ENCODE measurements at places on chromosomes 4 and X.

DNA sequence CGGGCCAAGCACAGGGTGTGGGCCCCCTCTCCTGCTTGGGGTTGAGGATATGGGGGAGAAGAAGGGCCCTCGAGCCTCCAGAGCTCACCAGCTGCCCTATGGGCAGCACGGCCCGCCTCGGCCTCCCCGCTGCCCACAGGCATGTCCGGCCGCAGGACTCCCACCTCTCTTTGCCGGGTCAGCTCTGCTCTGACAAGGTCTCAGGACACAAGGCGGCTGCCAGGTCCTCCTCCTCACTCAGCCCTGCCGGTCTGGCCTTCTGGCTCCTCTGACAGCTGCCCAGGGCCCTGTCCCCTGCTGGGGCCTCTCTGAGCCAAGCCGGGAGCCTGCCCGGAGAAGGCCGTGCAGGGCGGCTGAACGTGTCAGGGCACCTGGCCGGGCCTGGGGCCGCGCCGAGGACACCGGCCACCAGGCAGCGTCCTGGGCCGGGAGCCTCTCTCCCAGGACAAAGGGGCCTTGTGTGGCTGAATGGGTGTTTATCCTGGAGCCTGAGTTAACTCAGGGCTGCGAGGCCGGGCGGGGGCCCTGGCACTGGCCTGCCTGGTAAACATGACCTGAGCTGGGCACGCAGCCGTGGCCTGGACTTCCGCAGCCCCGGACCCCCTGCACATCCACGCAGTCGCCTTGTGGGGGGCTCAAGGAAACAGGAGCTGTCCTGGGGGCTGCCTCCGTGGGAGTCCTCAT is 25.7 kb downstream of the TACC3 start:
- no peak for DNase-seq

GRCh38 chr4:22524895-22525294 is 9.0 kb upstream of the ADGRA3 start:
- no peak for DNase-seq

GRCh38 chrX:2547736-2548135 is 47.0 kb upstream of the DHRSX start:
- no peak for DNase-seq

DNA sequence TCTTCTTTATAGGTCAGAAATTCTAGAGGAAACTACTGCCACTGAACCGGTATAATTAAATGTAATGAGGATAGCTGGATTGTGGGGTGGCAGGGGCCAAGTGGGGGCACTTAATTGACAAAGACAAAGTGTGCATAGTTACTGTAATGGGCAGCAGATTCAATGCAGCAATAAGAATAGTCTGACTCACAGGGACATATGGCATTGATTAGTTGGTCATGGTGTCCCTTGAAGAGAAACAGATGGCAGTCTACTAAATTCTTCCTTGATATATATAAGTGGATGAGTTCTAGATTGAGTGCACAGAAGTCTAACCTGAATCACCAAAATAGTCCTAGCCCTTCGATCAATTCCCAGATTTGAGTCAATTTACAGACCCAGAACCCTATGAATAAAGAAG is 31.6 kb downstream of the ETDC start:
- DNase-seq = no peak

GRCh38 chr4:48854395-48854683 is 23.5 kb downstream of the OCIAD1 start:
- DNase-seq = no peak

DNA sequence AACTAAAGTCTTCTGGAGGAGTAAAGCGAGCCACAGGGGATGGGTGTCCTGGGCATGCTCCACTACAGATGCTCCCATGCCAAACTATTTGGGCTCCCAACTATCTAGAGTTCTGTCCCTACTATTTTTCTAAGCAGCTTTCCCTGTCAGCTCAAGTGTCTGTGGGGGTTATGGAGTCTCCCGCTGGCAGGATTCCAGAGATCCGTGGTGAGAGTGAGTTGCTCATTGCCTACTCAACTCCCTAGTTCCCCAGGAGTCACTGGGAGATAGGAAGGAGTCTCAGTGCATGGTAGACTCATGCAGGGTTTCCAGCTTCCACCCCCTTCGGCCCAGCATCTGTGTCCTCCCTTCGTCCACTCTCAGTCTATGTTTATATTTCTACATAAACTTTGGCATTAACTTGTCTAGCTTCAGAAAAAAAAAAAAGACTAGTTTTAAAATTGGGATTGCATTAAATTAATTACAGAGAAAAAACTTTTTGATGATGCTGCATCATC is 55.1 kb upstream of the INPP4B start:
- DNase-seq = no peak

GRCh38 chr4:145069361-145069760 is 28.6 kb downstream of the ANAPC10 start:
- no peak for DNase-seq

DNA sequence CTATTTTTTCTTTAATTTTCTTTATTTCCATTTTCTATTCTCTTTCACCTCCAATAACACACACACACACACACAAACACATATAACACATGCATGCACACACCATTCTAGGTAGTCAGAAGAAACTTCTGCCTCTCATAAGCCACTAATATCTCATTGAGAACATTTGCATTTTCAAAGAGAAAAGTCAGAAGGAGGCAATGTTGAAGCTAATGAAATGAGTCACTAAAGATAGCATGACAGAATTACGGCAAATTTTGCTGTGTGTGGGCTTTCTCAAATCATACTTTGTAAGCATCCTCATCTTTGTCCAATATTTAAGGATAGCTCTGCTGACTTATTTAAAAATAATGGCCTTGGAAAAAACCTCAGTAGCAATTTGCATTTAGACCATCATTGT is 291.3 kb downstream of the GUCY2F start:
- no peak for DNase-seq

DNA sequence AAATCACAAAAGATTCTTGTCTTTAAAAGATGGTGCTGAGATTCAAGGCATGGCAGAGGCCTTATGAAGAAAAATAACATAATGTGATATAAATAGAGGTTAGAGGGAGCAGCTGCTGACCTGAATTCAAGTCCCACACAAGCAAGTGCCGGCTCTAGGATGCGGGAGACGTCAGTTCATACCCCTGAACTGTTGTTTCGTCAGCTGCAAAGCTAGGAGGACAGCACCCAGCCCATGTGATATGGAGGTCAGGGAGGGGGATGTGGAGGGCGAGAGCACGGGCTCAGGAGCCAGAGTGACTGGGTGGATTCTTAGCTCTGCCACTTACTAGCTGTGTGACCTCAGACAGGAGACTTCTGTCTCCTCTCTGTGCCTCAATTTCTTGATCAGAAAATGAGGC is 77.9 kb downstream of the JAKMIP1 start:
- peak; percentile 29 for DNase-seq

DNA sequence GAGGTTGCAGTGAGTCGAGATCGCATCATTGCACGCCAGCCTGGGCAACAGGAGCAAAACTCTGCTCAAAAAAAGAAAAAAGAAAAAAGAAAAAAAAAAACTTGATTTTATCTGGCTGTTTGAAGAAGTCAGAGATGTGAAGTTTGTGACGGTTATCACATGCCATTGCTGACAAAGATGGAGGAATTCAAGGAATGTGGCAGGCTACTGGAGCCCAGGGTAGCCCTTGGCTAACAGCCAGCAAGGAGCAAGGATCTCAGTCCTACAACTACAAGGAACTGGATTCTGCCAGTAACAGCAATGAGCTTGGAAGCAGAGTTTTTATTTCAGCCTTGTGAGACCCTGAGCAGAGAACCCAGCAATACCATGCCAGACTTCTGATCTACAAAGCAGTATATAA is 24.3 kb upstream of the TET2 start:
- no peak for DNase-seq

Measured in CD8-positive, alpha-beta T cell (primary cell).